ENCODE measurements at places on chromosomes 16 and 17.
A peak's percentile ranks its signal among the peaks of the same experiment; 100 is the strongest.

DNA sequence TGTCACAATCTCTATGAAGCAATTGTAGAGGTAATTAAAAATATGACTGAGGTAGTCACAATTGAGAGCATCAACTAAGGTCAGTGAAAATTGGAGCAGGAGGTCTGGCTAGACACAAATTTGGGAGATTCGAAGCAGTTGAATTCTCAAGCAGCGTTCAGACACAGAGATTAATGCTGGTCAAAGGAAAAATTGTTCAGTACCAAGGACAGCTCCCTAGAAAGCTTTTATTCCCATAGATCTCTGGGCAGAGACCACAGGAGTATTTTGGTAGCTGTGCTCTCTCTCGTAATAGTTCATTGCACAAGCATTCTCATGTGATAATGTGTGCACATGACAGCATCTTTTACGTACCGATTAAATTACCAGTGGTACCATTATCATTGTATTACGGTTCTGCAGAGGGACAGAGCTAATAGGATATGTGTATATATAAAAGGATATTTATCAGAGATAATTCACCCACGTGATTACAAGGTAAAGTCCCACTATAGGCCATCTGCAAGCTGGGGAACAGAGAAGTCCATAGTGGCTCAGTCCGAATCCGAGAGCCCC lies 387.5 kb upstream of the HSBP1 start:
- peak; percentile 32 for DNase-seq

DNA sequence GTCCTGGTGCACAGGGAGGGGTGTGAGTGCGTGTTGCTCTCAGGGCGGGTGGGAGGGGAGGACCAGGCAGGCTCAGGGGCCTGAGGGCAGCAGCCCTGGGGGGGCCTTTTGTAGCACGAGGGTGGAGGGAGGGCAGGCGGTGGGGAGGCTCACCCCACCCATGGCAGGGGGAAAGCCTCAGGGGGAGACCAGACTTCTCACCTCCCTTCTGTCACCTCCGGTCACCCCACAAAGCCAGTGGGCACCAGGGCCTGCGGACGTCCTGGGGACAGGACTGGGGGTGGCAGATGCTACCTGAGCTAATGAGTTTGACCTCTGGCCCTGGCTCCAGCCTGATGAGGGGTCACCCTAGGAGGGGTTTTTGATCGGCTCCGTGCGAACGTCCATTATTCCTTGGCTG lies 39.0 kb downstream of the SOX8 start:
- DNase-seq, result no peak

- DNase-seq, result no peak
Observed at GRCh38 chr16:50509521-50510341, 38.5 kb upstream of the NKD1 start.

- DNase-seq, result peak; percentile 78
Observed at GRCh38 chr17:44794851-44795413, 35.2 kb downstream of the GJC1 start.

- DNase-seq, result no peak
Observed at GRCh38 chr17:79627184-79627765, 16.4 kb upstream of the RBFOX3 start.

GRCh38 chr17:33076979-33077378 lies 85.3 kb downstream of the SPACA3 start:
- DNase-seq, result no peak

DNA sequence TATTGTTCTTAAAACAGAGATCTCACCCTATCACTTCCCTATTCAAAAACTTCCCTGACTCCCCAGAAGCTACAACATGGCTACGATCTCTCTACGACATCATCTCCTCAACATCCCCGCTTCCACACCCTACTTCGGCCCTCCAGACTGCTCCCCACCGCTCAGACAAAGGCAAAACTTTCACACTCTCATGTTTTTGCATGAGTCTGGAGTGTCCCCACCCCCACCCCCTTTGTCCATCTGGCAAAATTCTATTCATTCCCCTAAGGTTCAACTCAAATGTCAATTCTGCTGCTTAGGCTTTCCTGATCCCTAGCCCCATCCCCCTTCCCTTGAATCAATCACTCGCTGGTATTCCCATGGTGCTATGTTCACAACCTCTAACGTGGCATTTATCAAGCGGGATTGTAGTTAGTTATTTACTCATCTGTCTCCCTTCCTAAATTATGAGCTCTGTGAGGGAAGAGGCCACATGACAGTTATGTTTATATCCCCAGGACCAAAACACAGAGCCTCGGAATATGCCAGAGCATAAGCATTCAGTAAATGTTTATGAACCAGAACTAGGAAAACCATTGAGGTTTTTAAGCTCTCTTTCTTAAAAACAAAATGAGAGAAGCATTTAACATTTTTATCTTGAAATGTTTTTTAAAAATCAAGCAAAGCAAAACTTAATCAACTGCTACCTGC lies 55.9 kb downstream of the STX8 start:
- no peak for DNase-seq

- peak; percentile 97 for DNase-seq
Observed at GRCh38 chr17:55587608-55588139, 76.4 kb upstream of the SMIM36 start.

GRCh38 chr16:3007059-3007956 lies 5.4 kb upstream of the CLDN9 start:
- DNase-seq, result no peak

GRCh38 chr16:4743226-4743878 lies 9.0 kb downstream of the DNAAF8 start:
- no peak for DNase-seq

GRCh38 chr16:11218604-11218962 lies 37.4 kb downstream of the SOCS1 start:
- no peak for DNase-seq

DNA sequence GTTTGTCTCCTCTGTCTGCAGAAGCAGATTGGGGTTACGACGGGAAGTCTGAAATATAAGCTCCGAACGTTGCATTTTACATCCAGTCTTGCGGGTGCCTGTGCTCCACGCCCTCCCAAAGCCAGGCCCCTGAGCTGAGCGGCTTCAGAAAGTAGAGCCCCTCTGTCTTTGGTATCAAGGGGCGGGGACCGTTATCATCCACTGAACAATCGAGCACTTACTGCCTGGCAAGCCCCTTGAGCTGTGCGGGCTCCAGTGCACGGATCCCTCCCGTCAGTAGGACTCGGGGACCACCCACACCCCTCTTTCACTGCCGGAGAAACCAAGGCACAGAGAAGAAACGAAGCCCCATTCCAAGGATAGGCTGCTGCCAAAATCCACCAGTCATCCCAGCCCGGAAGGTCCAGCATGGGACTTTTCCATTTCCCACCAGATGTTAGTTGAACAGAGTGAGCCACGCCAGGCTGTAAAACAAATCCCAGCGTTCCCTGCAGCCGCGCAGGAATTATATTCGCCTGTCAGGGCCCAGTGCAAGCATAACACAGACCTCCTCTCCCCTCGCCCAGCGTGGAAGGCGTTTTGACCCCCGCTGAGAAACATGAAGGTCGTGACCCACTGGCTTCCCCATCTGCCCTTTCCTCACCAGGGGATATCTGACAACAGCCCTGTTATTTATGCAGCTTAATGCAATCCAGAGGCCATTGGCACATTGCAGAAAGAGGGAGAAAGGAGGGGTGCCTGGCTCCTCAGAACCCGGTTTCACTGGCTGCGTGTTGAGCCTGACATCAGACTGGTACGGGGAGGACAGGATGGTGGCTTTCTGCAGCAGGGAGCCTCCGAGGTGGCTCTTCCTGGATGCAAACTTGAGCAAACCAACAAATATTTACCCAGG lies 212.2 kb upstream of the FOXF1 start:
- DNase-seq, result no peak

- DNase-seq, result no peak
Observed at GRCh38 chr17:4768298-4768697, 3.4 kb upstream of the TM4SF5 start.

- no peak for DNase-seq
Observed at GRCh38 chr16:67936124-67936879, at the start of gene PSMB10. Gene PSMB10 (minus strand): TSS chr16:67936850. CDS start chr16:67936749, 101 bp downstream.

DNA sequence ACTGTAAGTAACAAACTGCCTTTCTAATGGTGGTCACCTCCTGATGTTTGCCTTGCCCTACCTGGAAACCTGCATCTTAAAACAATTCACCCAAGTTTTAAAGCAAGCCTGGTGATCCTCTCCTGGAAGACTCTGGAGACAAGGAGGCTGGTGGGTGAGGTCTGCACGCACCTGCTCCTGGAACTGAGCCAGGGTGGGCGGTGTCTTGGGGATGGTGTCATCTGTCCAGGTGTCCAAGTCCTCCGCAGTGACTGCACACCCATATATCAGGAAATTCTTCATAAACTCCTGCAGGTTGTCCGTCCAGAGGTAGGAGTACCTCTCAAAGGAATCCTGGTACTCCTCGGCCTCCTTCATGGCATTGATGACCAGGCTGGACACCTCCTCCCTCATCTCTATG lies 44.9 kb downstream of the DNAH17 start:
- DNase-seq, result no peak

DNA sequence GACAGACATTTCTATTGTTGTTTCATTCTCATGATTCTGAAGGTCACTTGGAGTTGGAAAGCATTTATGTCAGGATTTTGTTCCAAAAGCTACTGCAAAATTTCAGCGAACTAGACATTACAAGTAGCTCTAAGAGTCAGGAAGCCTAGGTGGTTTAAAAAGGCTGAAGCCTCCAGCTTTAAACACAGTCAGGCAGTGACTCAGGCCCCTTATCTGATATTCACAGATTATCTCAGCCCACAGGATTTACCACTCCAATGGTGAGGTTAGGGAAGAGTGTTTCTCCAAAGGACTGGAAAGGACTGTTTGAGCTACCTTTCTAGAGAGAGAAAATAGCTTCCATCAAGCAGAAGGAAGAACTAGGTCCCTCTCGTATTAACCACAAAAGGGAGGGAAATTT lies 624.4 kb upstream of the C16orf82 start:
- no peak for DNase-seq

- DNase-seq, result no peak
Observed at GRCh38 chr17:32588135-32588534, 101.3 kb downstream of the CDK5R1 start.

DNA sequence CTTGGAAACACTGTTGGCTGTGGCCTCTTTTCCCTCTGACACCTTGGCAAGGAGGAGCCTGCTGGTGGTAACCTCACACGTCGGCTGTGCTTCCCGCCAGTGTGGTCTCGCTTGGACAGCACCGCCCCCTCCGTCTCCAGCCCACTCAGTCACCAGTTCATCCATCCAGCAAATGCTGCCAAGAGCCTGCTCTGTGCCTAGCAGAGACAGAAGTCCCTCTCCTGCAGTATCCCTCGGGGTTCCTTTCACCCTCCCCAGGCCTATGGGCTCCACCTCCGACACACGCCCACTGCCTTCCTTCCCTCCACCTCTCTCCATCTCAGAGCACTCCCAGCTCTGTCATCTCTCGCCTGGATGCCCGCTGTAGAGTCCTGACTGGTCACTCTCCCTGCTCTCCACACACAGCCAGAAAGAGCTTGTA lies 12.3 kb downstream of the CACNG4 start:
- DNase-seq, result no peak

GRCh38 chr16:50942143-50942542 lies 200.3 kb downstream of the CYLD start:
- no peak for DNase-seq

DNA sequence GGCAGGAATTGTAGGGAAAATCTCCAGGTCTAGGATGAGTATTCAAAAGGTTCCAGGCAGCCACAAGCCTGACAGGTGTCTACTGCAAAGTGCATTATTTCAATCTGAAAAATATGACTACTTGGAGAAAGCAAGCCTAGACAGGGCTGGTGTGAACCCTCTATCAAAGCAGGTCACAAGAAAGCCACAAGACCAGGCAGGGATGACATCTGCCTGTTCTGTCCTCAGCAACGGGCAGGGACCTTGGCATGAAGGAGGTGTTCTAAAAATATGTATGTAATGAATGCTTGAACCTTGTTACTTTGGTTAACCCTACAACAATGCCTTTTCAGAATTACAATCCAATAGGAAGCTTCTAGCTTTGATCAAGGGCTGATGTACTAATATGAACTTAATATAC lies 1.2 kb upstream of the COX6A2 start:
- no peak for DNase-seq

DNA sequence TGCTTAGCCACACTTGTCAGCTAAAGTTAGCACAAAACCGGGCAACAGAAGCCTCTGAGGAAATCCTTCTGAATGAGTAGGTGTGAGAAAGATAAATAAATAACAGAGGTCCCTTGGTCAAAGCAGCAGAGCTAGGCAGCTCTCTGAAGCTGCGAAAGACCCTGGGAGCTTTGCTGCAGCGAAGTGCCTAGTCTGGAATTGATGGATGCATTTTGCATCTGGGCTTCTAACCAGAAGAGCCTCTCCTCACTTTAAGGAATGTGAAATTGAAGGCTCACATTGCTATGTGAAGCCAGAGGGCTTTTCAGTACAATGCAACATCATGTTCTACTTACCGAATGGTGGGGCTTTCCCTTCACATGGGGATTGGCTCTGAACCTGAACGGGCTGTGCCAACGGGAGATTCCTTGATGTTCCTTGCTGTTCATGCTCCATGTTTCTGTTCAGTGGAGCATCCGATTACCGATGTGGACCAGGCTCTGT lies 274.6 kb downstream of the HS3ST3B1 start:
- DNase-seq, result peak; percentile 26

- DNase-seq, result no peak
Observed at GRCh38 chr17:5794881-5795506, 210.7 kb upstream of the NLRP1 start.

- no peak for DNase-seq
Observed at GRCh38 chr16:80804526-80805383, at the start of gene CDYL2. Gene CDYL2 (minus strand): TSS chr16:80804598. CDS start chr16:80804173, 425 bp downstream.

GRCh38 chr17:50531428-50532025 lies 1.0 kb upstream of the EPN3 start:
- no peak for DNase-seq

- no peak for DNase-seq
Observed at GRCh38 chr16:2008631-2009163, 924 bp downstream of the ZNF598 start.

DNA sequence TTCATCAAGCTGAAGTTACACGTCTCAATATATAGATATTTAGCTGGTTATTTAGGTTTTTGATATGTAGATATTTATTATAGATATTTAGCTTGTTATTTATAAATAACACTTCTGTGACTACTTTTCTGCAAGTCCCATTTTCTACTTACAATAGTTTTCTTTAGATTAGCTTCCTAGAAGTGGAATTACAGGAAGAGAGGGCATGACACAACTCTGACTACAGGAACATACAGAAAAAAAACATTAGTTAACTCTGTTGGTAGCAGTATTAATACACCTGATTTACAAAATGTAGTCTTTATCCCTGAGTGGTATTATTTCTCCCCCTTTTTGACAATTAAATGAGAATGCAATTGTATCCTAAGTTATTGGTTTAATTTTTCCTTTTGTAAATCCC lies 21.2 kb upstream of the CCL1 start:
- no peak for DNase-seq

- no peak for DNase-seq
Observed at GRCh38 chr17:82050761-82051641, 610 bp downstream of the RFNG start.

- no peak for DNase-seq
Observed at GRCh38 chr17:56136301-56136700, 17.0 kb upstream of the ANKFN1 start.

All from HFF-Myc (cell line).